Pancreas (tissue), 10 donors: ENCODE measurements at places on chromosomes 13 and 19. TPM values are rescaled to one million over a fixed set of nuclear protein-coding genes. Genes with fewer than 3 reads are reported as not detected.

- DNase-seq, result no peak
Observed at GRCh38 chr13:109426690-109426990, 359.7 kb downstream of the IRS2 start.

Gene APBA3
- 6.7 TPM for total RNA-seq

DNA sequence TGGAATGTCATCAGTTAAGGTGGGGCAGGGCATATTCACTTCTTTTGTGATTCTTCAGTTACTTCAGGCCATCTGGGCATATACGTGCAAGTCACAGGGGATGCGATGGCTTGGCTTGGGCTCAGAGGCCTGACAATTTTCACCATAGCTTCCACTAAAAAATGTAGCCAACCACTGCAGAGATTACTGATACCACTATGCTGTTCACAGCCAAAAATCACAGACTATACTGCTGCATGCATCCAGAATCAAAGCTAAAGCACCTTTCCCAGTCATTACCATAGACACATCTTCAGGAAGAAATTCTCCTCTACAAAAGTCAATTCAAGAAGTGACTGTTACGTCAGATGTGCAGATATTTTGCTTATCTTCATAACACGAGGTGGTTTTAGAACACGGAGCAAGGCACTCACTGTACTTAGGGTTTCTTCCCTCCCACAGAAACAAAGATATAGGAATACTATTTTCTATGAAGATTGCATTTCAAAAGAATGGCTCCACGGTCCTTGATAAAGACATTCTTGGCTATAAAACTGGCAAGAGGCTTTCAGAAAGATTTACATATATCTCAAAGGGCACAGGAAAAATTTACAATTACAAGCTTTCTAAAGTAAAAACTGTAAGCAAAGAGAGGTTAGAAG lies 1556.6 kb upstream of the PRR20A start:
- no peak for DNase-seq

GRCh38 chr13:94327318-94327717 lies 152.2 kb downstream of the DCT start:
- no peak for DNase-seq

DNA sequence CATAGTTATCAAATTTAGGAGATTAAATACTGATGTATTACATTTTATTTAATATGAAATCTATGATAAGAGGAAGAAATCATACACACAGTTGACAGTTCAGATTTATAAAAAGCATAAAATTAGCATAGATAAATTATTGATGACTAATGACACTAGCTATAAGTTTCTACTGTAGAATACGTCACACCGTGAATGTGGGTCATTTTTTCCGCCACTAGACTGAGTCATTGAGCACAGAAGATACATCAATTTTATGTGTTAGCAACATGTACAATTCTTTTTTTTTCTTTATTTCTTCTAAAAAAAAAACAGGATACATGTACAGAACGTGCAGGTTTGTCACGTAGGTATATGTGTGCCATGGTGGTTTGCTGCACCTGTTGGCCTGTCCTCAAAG lies 22.2 kb downstream of the AP2S1 start:
- no peak for DNase-seq

Gene GRIK5
- total RNA-seq, result 3.2 TPM

Gene NCAN
- 0.13 TPM for total RNA-seq

DNA sequence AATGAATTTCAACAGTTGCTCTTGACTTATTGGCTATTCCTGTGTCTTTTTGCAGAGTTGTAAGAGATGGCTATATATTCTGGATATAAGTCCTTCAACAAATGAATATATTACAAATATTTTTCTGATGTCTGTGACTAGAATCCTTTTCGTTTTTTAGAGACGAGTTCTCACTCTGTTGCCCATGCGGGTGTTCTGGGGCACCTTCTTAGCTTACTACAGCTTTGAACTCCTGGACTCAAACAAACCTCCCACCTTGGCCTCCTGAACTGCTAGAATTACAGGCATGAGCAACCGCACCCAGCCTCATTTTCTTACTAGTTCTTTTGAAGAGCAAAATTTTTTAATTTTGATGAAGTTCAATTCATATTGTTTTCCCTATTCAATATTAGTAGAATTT lies 287.8 kb downstream of the LIG4 start:
- DNase-seq, result no peak

DNA sequence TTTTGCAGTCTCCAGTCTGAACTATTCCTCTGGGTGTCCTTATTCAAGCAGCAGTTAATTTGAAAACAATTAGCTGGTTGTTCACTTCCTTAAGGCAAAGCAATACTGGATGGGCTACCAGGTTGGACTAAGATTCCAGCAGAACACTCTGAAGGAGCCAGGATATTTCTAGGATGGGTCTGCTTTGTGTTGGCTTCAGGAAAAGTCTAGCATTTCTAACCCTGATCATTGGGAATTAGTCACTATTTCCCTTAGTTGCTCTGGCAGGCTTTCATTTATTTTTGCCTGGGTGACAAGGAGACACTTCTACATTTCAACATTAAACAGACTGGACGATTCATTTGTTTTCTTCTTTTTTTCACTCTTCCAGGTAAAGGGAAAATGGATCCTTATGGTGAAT lies 228.4 kb downstream of the ENOX1 start:
- DNase-seq, result no peak

Gene ZFP28
- total RNA-seq, result 2.9 TPM

Gene SERP2
- total RNA-seq, result 1.6 TPM

DNA sequence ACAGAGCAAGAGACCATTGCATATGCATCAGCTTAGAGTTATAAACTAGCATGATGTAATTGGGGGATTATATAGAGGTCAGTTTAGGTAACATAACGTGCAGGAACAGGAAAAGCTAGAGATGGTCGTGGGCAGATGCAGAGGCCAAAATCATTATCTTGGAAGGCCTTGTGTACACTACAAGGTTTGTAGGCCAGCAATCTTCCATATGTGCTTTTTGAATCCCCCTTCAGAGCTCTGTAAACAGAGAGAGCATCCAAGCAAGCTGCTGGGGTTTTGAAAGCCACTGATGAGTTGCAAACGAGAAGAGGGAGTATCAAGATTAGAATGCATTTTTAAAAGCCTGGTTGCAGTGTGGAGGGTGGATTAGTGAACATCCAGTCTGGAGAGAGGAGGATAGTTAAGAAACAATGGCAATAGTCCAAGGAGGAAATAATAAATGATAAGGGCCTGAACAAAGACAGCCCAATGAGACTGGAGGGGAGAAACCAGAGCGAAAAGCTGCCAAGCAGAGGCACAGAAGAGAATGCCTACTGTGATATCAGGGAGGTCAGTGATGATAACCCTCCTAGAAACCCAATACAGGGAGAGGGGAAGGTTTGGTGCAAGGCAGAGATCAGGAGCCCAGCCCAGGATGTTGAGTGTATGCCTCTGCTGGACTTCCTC lies 109.6 kb downstream of the ZAR1L start:
- no peak for DNase-seq

Gene ZNF556
- total RNA-seq, result 0.91 TPM

Gene DNAAF3
- 2.0 TPM for total RNA-seq

DNA sequence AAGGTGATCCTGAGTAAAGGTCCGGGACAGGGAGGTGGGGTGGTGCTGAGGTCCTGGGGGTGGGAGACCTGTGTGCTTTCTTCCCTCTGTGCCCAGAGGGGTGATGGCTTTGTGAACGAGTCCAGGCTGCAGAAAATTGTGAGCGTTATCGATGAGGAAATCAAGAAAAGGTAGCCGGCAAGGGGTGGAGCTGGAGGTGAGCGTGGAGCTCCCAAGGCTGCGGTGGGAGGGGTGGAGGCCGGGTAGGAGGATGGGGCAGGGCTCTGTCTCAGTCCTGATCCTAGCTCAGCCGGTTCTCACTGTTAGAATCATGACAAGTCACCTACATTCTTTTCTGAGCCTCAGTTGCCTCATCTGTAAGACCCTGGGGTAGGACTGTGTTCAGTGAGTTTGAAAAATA lies 4.0 kb downstream of the SELENOV start:
- DNase-seq, result no peak

Gene ADGRE2
- 0.76 TPM for total RNA-seq

Gene KCNRG
- total RNA-seq, result not detected

- no peak for DNase-seq
Observed at GRCh38 chr13:81637457-81637856, 1296.5 kb upstream of the SPRY2 start.

DNA sequence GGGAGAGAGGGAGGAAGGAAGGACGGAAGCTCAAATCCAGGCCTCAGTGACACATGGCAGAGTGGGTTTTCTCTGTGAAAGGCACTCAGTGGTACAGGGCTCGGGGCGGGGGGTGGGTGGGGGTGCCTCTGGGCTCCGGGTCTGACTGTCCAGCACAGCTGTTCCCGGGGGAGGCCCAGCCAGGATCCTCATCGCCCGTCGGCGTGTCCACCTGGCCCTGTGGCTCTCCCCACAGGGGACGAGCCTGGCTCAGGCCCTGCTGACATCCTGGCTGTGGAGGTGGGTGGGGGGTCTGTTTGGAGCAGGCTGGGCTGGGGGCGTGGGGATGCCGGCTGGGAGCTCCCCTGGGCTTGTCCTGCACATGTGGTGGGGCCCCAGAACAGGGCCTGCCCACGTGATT lies 18.2 kb upstream of the MATK start:
- no peak for DNase-seq

Gene EFNA2
- 0.94 TPM for total RNA-seq

Gene VPS36
- 17.7 TPM for total RNA-seq

Gene NALCN
- 0.69 TPM for total RNA-seq

DNA sequence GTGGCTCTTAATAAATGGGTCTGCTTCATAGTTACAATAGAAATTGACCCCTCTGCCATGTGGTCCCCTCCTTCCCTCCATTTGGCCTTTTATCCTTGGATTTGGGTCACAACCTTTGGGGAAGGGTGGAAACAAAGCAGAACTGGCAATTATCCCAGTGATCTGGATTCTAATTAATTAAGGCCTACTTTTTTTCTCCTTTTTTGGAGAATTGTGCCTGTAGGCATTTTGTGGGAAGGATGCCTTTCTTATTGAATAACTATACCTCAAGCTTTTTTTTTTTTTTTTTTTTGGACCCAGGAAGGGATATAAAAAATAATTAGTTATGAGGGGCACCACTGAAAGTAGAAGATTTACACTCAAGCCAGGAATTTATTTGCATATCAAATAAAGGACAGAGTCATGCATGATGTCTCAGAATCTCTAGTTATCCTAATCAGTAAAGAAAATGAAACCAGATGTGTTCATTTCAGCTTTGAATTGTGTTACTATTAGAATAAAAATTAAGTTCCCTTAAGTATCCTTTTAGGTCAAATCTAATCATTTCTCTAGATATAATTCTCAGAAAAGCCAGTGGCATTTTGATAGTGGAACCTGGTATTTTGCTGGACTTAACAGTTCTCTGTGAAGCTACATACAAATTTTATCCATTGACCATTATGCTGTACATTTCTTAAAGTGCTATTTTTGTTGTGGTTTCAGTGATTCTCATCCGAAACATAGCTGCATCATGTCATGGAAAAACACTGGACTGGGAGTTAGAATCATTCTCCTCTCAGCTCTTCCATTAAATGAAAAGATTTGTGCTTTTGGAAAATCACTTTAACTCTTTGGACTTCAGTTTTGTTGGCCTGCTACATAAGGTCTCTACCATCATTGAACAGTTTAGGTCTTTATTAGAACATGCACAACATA lies 129.3 kb downstream of the KCNRG start:
- no peak for DNase-seq

DNA sequence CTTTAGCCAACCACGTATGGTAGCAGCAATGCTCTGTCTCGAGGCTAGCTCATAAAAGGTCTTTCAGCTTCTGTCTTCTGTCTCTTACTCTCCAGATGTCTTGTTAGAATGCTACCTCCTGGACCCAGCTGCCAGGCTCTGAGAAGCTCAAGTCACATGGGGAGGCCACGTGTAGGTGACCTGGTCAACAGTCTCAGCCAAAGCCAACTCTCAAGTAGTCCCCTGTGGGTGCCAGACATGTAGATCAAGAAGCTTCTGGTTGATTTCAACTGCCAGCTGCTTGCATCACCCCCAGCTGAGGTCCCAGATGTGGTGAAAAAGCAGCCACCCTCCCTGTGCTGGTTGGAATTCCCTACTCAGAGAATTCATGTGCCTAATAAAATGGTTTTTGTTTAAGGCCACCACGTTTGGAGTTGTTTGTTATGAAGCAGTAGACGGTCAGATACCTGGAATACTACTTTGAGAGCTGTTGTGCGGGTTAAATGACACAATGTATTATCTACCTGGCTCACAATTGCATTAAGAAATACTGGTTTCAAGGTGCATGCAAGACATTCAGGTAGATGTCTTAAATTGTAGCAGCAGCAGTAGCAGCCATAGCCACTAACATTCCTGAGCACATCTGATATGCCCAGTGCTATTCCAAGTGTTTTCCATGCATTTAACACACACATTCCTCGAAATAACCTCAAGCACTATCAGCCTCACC lies 131.0 kb upstream of the RFC3 start:
- DNase-seq, result no peak

GRCh38 chr13:47499358-47500150 lies 501.5 kb downstream of the SUCLA2 start:
- no peak for DNase-seq

GRCh38 chr13:40933508-40934204 lies 85.5 kb downstream of the ELF1 start:
- no peak for DNase-seq

DNA sequence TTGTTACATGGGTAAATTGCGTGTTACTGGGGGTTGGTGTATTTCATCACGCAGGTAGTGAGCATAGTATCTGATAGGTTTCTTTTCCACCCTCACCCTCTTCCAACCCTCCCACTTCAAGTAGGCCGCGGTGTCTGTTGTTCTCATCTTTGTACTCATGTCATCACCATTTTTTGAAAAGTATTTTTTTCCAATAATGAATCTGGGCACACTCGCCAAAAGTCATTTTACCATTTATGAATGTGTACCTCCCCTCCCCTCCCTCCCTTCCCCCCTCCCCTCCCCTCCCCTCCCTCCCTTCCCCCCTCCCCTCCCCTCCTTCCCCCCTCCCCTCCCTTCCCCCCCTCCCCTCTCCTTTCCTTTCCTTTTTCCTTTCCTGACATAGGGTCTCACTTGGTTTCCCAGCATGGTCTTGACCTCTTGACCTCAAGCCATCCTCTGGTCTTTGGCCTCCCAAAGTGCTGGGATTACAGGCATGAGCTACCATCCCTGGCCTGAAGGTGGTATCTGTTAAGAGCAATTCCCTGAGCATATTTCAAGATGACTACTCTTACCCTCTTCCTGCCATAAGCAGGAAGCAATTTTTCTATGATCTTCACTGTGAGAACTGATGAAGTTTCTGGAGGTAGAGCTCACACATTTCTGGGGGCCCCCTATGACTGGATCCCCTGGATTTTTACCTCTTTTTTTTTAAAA lies 15.7 kb downstream of the ZNF627 start:
- DNase-seq, result no peak

DNA sequence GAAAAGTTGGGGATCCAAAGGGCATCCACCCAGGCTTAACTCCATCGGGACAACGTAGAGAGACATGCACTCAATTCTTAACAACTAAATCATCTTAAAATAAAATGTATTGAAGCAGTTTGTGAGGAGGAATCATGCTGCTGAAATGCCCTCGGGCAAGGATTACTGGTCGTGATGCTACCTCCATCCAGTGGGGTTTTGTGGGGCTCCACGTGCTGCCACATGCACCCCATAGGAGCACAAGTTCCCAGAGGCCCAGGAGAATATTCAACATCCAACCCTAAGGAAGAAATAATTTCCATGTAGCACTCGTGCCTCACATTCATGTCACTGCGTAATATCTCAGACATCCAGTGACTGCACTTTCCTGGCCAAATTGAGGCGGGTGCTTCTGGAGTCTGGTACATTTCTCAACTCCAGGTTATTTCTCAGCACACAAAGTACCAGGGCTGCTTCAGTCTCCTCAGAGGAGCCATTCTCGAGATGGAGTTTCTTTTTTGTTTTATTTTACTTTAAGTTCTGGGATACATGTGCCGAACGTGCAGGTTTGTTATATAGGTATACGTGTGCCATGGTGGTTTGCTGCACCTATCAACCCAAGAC lies 429.8 kb downstream of the FOXO1 start:
- DNase-seq, result no peak
